ENCODE measurements at places on chromosomes 4 and X.

DNA sequence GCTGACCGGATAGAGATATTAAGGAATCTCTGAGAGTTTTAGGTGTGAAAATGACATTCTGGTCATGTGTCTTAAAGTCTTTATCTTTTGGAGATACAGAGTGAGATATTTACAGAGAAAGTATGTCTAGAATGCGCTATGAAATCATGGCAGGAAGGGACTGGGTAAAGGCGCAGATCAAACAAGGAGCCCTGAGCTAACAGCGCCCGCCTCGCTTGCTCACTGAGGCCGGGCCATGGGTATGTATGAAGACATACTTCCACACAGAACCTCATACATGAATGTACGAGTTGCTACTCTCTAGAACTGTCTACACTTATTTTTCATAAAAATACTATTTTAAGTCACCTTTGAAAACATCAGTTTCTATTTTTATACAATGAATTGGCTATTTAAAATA is 20.0 kb downstream of the FAM53A start:
- DNase-seq: no peak

DNA sequence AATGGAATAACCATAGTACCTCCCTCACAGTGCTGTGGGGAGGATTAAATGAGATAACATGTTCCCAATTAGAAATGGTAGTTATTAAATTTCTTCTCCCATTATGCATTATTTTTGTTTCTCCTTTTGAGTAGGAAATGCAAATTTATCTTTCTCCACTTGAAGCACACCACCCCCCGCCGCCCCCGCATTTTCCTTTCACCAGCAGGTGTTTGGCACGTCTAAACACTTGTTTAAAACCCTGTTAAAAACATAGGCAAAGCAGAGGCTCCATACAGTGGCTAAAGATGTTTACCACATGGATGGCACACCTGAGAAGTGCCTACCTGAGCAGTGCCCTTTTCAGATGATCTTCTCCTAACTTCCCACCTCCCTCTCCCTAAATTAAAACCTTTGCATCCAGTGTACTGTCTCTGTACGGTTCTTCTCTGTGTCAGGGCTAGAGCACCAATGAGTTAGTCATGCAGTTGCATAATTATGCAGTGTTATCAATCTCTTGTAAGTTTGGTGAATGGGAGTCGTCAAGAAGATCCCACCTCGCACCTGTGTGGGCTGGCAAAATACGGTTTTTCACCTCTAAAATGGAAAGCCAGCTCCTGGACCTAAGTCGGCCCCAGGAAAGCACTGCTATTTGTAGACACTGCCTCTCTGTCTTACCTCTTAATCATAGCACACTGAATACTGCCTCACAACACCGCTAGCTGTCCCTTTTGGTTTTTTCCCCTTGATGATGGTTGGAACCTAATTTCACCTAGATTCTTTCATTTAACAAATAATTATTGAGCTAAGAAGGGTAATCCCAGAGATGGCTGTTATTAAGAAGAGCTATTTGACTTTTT is 122.0 kb downstream of the CT47B1 start:
- DNase-seq: no peak

- no peak for DNase-seq
Observed at GRCh38 chr4:79431839-79432238, 23.8 kb upstream of the GK2 start.

DNA sequence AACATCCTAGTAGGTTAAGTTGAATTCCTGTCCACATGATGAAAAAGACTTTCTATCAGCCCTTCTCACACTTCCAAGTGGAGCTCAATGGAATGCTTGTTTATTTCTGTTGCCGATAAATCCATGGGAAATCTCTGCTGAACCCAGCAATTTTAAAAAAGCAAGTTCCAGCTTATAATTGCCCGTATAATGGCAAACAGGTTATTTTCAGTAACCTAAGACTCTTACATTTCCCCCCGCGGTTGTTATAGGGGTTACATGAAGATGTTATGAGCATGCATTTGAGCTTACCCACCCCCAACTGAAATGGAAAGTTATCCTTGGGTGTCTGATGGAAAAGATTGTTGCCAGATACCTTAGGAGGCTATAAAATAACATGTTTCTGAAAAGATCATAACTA is 136.2 kb downstream of the PALLD start:
- no peak for DNase-seq

DNA sequence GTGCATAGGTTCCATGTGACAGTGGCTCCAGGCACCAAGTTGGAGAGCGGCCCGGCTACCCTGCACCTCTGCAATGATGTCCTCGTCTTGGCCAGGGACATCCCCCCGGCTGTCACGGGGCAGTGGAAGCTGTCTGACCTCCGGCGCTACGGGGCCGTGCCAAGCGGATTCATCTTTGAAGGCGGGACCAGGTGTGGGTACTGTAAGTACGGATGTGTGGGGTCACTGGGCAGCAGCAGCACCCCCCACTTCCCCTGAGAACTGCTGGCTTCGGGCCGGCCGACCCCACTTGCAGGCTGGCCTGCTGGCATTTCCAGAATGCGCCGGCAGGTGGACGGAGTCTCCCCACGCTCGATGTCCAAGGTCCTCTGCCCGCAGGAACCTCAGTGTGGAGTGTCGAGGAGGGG is 13.2 kb downstream of the DOK7 start:
- no peak for DNase-seq

GRCh38 chr4:101127176-101127790 is 220.0 kb downstream of the PPP3CA start:
- DNase-seq: no peak

DNA sequence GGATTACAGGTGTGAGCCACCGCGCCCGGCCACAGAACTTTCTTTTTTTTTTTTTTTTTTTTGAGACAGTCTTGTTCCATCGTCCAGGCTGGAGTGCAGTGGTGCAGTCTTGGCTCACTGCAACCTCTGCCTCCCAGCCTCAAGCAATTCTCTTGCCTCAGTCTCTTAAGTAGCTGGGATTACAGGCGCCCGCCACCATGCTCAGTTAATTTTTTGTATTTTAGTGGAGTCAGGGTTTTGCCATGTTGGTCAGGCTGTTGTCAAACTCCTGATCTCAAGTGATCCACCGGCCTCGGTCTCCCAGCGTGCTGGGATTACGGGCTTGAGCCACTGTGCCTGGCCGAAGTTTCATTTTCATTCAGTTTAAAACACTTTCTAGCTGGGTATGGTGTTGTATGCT is 16.4 kb downstream of the FAM193A start:
- DNase-seq: no peak

DNA sequence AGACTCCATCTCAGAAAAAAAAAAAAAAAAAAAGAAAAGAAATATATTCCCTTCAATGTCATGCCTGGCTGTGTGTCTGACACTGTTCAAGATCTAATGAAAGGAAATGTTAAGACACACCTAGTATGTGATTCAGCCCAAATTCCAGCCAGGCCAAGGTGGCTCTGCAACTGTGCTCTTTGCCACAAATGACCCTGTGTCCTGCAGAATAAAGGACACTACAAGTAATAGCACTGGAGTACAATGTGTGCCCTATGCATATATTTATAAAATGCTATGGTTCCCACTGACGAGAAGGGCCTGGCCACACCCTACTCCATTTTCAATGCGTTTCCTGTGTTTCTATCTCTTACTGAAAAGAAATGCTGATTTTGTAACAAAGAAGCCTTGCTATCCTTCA is 98.0 kb upstream of the SORBS2 start:
- DNase-seq: no peak

DNA sequence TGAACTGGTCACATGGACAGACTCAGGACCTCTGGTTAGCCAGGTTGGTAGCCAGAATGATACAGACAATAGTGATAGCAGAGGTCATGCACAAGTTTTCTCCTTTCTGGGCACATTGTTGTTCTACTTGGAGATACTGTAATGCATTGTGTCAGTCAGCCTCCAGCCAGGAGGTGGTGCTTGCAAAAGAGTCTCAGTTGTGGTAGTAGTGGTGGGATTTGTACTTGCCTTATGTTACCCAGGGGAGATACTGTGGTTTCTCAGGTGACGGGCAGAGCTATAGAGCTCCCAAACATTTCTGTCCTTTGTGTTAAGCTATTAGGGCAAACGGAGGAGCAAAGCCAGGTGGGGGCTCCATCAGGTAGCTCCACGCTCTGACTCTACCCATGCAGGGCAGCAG is 190.5 kb downstream of the STPG2 start:
- no peak for DNase-seq

- no peak for DNase-seq
Observed at GRCh38 chrX:94454606-94455005, 780.6 kb downstream of the FAM133A start.

- DNase-seq: peak; percentile 58
Observed at GRCh38 chrX:102745857-102746584, 25.5 kb downstream of the GPRASP3 start.

DNA sequence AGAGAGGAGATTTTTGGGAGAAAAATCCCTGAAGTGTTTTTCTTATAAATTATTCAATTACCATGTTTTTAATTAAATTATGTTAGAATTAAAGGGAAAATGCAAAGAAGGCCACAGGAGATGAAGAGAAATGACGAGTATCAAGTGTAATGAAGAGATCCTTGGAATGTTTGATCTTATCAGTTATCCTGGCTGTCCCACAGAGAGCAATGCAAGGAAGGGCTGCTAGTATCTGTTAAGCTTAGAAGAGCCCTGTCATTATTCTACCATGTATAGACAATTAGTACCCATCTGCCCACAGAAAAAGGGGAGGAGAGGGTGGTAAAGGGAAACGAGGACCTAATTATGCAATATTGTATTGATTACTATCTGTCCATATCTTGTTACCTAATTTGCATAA is 257.1 kb downstream of the BANK1 start:
- DNase-seq: no peak

- DNase-seq: no peak
Observed at GRCh38 chrX:110722135-110722534, 73.5 kb downstream of the CHRDL1 start.

GRCh38 chrX:6678313-6678712 is 143.4 kb upstream of the VCX3A start:
- DNase-seq: no peak

GRCh38 chr4:85598936-85599335 is 124.0 kb downstream of the ARHGAP24 start:
- DNase-seq: no peak

DNA sequence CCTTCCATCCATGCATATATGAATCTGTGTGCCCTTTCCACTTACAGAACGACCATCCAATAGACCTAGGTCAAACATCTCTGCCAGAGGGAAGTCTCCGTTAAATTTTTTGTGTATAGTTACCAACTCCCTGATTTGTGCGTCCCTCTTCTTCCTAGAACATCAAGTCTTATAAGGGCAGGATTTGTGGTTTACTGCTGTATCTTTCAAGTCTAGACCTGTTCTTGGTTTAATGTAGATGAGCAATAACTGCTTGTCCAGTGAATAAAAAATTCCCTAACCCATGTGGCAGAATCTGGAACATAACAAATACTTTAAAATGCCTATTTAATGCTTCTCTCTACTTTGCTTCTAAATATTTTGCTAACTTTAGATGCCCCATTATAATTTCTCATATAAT is 988.8 kb downstream of the RAPGEF2 start:
- DNase-seq: no peak

DNA sequence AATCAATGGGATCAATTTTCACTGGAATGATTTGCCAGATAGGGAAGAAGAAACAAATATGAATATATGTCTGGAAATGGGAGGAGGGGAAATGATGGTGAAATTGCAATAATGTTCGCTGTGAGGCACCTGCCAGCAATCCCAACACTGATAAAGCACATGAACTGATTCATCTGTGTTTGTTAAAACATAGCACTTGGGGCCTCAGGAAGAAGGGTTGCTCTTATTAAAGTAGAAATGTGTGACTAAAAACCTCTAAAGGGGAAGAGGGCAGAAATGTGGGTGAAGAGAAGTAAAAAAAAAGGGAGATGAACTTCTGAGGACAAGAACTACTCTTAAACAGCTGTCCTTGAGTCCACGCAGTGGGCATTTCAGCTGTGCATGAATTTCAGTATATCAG is 101.4 kb downstream of the C4orf51 start:
- DNase-seq: no peak

DNA sequence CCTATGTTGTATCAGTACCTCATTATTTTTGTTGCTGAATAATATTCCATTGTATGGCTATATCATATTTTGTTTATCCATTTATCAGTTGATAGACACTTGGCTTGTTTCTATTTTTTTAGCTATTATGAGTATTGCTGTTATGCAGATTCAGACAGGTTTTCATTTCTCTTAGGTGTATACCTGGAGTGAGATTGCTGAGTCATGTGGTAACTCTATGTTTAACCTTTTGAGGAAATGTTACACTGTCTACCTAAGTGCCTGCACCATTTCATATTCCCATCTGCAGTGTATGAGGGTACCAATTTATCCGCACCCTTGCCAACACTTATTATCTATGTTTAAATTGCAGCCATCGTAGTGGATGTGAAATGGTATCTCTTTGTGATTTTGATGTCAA is 43.0 kb upstream of the SH3RF1 start:
- DNase-seq: no peak
